ENCODE measurements at places on chromosomes 16 and 17.
A peak's percentile ranks its signal among the peaks of the same experiment; 100 is the strongest.

DNA sequence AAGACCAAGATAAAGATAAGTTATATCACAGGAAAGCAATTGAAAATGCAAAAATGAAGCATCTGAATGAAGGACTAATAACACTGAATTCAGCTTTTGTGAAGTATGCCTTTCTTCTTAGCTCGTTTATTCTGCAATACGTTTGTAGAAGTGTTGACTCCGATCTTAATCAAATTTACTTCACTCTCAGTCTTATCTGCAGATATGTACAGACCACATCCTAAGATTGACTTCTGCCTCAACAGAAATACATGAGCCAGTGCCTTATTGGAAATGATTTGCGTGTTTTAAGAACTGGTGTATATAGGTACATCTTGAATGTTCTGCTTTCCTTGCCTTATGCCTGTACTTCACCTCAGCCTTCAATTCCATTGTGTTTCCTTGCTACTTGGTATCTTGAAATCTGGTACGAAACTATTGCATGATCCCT, 1.3 kb downstream of the ATF7IP2 start:
- no peak for DNase-seq

DNA sequence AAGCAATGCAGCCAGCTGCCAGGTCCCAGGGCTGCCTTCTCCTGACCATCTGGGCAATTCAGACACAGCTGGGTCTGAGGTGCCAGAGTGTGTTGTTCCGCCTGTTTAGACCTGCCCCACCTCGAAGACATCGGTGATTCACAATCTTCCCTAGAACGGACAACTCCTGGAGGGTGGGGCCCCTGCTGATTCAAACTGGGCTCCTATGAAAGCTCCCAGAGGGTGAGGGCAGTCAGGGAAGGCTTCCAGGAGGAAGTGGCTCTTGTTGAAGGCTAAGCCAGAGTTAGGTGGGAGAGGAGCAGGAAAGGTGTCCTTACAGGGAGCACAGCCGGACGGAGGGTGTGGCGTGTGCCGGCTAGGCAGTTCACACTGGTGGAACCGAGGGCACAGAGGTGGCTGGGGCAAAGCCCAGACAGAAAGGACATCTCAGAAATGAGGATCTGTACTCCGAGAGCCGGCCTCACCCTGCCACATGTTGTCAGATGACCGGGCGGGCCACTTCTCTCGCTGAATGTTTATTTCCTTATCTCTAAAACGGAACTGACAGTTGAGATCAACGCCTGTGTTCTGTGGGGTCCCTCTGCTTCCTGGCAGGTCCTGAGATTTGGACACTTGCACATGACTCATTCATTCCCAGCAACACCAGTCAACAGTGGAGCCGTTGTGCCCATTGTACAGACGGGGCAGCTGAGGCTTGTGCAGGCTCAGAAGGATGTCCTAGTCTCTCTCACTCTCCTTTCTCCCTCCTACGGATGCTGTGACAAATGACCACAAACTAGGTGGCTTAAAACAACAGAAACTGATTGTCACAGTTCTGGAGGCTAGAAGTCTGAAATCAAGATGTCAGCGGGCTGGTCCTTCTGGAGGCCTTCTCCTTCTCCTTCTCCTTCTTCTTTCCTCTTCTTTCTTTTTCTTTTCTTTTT, 26.9 kb upstream of the LITAF start:
- no peak for DNase-seq

DNA sequence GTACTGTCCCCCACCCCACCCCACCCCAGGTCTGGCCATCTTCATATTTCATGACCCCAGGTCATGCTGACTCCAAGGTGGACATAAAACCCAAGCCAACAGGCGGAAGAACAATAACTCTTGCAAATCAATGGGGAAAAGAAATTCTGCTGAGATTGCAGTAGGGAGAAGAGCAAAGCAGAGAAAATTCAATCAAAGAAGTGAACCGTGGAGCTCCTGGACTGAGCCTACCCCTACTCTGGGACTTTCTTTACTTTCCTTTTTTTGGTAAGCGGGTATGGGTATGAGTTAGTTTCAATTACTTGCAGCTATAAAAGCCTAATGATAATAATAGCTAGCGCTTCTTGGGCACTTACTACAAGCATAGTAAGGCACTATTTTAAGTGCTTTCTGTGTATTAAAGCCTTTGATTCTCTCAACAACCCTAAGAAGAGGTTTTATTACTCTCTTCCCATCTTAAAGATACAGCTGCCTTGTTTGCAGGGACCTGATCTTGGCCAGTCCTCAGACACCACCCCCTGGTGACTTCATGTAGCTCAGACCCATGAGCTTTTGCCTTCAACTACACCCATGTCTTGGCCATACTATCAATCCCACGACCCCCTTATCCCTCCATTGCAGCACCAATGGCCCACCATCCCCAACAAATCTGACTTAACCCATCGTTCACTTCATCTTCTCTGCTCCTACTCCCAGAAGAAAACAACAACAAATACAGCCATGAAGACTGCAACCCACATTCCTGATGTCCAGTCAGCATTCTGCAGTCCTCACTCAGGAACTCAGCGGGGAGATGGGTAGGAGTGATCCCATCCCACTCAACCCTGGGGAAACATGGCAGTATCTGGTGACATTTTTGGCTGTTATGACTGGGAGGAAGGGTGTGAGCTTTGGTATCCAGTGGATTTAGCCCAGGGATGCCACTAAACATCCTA, 4.4 kb downstream of the GGA2 start:
- DNase-seq, result no peak

DNA sequence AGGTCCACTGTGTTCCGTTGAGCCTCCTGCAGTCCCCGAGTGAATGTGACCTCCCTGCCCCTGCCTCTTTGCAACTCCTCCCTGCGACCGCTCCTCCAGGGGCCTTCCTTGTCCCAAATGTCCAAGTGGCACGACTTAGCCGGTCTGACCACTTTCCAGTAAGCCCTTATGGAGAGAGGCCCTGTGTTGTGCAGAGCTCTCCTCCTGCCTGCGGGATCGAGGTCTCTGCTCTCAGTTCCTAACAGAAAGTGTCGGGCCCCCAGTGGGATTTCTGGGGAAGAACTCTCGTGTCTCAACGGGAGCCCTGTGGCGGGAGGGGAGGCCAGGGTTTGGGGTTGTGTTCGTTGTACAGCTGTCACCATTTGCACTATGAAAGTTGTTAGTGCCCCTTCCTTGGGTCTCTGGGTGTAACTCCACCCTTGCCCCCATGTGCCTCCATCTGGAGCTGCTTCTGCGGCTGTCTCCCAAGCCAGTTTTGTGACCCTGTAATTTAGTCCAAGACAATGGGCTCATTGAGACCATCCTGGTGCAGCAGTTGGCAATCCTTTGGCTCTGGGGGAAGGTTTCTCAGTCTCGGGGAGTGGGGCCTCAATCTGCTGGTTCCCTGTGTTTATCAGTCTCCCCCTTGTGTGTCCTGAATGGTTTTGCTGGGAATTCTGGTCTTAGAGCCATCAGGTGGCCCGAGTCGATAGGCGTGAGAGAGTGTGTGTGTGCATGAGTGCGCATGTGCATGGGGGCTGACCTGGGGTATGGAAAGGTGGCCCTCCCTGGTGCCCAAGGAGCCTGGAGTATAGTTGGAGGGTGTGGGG, 234.5 kb downstream of the SEC14L1 start:
- DNase-seq, result no peak

DNA sequence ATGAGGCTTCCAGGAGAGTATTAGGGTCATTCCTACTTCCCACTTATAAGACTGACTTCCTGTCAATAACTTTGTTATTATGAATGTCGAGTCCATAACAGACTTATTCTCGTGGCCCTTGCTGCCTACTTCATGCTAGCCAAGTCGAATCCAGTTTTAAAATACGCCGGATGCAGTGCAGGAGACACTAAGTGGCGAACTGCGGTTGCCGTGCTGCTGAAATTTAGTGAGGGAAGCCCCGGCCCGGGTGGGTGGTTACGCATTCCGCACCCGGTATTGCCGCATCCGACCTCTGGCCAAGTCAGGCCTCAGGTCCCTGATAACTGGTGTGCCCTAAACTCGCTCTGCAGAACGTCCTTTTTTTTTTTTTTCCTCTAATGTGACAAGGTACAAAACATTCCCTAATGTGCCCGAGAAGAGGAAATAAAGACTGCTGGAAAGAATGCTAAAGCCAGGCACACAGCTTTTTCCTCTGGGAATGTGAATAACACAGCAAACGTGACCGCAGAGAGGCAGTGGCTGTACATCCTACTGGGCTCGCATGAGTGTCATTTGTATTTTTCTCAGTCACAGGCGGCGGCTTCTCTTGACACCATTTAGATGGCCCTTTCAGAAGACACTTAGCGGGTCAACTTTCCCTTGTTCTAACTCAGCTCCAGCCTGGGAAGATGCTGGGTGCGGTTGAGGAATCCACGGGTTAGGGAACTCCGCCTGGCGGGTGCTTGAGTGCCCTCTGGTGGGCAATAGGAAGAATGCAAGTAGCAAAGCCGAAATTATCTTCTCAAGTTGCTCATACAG, 7.1 kb upstream of the AKTIP start:
- DNase-seq, result peak; percentile 68

DNA sequence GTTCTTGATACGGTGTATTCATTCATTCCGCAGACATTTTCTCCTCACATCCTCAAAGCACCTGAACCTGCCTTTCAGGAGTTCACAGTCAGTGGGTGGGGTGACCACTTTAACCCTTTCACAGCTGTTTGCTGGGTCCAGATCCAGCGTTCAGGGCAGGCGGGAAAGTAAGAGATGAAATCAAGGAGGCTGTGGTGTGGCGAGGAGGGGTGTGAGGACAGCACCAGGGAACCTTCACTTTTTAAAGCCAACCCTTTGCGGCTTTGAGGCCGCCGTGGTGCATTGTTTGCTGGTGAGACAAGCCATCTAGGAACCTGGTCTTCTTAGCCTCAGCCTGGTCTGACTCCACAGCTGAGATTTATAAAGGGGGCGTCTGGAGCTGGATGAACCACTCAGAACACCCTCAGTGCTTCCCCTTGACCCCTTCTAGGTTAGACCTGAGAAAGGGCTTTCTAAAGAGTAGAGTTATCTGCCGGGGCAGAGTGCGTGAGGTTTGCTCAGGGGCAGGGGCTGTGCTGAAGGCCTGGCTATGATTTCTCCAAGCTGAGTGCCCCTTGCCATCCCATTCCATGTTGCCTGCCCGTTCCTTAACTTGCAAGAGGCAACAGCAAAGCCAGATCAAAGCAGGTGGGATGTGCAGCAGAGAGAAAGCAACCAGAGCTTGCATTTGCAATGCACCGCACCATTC, 933 bp downstream of the CCR7 start:
- no peak for DNase-seq

DNA sequence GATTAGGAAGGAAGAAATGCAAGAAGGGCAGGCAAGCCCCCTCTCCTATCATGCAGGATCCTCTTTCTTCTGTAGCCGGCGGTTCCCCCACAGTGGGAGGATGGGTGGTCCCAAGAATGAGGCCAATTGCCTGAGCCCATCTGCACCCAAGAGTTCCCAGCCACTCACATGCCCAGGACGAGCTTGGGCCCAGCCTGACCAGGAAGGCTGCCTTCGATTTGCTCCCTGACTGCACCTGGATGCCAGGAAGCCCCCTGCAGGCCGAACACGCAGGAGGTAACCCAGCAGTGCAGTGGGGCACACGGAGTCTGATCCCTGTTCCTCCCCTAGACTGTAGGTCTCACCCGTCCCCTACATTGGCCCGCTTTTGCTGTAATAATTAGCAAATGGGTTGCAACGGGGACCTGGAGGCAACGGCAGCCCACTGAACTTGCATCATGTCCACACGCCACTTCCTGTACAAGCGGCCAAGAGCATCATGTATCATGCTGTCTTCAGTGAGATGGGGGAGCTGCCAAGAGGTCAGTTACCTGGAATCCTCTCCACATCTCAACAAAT, 67.5 kb downstream of the AMFR start:
- peak; percentile 19 for DNase-seq

DNA sequence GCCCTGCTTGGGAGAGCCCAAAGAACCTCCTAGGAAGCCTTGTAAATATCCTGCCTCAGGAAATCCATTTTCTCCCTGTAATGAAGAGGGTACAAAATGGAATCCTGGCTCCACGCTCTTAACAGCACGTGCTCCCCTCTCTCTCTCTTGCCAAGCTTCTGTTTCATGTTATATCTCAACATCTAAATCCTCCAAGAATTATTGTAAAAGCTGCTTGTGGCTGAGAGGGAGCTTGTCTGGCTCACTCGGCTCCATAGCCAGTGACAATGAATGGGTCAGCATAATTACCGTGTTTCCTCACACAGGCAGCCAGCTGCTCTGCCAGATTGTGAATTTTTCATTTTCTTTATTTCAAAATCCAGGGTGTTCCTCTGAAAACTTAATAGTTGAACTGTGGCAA, 317.8 kb downstream of the RBFOX1 start:
- DNase-seq, result no peak

- no peak for DNase-seq
Observed at GRCh38 chr17:78226759-78227454, 4.5 kb upstream of the TMEM235 start.

GRCh38 chr17:79608624-79608959, 2.3 kb downstream of the RBFOX3 start:
- no peak for DNase-seq

DNA sequence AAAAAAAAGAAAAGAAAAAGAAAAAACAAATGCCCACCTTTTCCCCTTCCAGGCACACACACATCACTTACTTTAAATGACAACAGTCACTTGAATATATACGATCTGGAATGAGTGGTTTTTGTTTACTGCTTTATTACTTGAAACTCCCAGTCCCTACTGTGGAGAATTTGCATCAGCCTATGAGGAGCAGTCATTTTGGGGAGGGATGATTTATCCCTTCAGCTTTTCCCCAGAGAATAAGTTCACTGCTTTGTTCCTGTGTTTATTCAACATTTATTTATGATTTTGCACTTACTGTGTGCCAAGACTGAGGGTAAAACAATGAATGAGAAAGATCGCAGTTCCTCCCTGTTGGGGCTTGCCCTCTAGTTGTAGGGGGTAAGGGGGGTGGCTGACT, 4.7 kb upstream of the ZNF423 start:
- no peak for DNase-seq

DNA sequence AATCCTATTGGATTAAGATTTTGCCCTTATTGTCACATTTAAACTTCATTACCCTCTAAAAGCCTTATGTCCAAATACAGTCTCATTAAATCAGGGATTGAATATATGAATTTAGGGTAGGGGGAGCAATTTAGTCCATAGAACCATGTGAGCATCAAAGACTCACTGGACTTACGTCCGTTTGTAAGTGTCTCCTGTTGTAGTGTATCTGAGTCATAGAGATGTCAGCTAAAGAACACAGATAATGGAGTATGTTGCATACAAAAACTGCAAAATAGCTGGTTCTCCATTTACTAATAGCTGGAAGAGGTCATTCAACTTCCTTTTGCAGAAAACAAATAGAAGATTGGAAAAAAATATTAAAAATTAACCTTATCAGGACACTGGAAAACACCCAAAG, 599.1 kb upstream of the SOX9 start:
- DNase-seq, result no peak

- no peak for DNase-seq
Observed at GRCh38 chr17:43699438-43699756, 37.7 kb upstream of the MEOX1 start.

GRCh38 chr16:17914168-17914567, 422.4 kb downstream of the NPIPA8 start:
- DNase-seq, result no peak
